ENCODE measurements at places on chromosomes 7 and 10. TPM values are rescaled to one million over a fixed set of nuclear protein-coding genes. Genes with fewer than 3 reads are reported as not detected.

- H3K4me3 ChIP-seq = no peak overlapping the region
- peaks cover 35% of the 10 kb centered on the region for H3K27me3 ChIP-seq
- peak overlapping the region; percentile 23 for H3K27ac ChIP-seq
- H3K36me3 ChIP-seq = no peaks in the 10 kb centered on the region
- DNase-seq = peak; percentile 81
- H3K4me1 ChIP-seq = peaks cover 9% of the 10 kb centered on the region
These were observed 359.1 kb downstream of the CRPPA start for GRCh38 chr7:16062269-16062668.

- H3K4me1 ChIP-seq = no peaks in the 10 kb centered on the region
- no peak for DNase-seq
- no peak overlapping the region for H3K4me3 ChIP-seq
- H3K27ac ChIP-seq = no peak overlapping the region
- H3K27me3 ChIP-seq = no peaks in the 10 kb centered on the region
These were observed 221.9 kb upstream of the SEMA3C start for GRCh38 chr7:81140775-81141174.

GRCh38 chr7:139683137-139683921, 94.5 kb downstream of the HIPK2 start:
- H3K36me3 ChIP-seq = no peaks in the 10 kb centered on the region
- no peaks in the 10 kb centered on the region for H3K27me3 ChIP-seq
- peak overlapping the region; percentile 99 for H3K27ac ChIP-seq

DNA sequence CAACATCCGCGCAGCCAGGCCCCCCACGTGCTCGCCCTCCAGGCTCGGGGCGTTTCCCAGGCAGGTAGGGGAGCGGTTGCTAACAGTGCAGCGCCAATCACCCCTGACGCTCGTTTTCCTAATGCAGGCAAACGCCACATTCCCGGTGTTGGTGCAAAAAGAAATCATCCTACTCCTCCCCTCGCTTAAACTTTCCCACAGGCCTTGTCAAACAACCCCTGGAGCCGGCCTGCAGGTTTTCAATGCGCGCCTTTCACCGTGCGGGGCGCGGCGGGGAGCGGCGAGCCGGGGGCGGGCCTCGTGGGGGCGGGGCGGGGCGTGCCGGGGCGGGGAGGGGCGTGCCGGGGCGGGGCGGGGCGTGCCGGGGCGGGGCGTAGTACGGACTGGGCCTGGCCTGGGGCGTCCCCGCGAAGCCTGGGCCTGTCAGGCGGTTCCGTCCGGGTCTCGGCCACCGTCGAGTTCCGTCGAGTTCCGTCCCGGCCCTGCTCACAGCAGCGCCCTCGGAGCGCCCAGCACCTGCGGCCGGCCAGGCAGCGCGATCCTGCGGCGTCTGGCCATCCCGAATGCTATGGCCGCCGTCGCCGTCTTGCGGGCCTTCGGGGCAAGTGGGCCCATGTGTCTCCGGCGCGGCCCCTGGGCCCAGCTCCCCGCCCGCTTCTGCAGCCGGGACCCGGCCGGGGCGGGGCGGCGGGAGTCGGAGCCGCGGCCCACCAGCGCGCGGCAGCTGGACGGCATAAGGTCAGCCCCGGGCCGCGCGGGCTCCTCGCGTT, at the start of gene ECHDC3:
Gene ECHDC3, plus strand, starts transcription at position 374 of the 770 bp plus-strand sequence. Its CDS starts 195 bp downstream, at position 569.
- peaks cover 3% of the 10 kb centered on the region for H3K4me1 ChIP-seq
- peak within 1 kb of the TSS; percentile 57 for H3K4me3 ChIP-seq
- no peaks in the 10 kb centered on the region for H3K36me3 ChIP-seq

Gene DEPP1
- 8.0 TPM for total RNA-seq

DNA sequence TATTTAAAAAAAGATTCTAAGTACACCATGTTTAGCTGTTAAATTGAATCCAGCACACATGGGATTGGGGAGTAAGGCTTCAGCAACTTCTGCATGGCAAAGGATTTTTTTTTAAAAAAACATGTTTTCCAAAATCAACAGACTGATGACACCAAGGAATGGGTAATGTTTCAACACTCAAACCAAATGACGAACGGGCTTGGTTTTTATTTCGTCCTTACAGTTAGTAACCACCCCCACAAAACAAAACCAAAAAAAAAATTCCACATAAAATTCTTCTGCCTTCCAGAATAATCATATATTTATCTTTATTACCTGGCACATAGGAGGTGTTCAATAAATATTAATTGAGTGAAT, 45.7 kb downstream of the ICA1 start:
- DNase-seq = no peak
- H3K4me1 ChIP-seq = no peaks in the 10 kb centered on the region
- no peak overlapping the region for H3K27ac ChIP-seq
- H3K27me3 ChIP-seq = no peaks in the 10 kb centered on the region
- H3K4me3 ChIP-seq = no peak overlapping the region
- no peaks in the 10 kb centered on the region for H3K36me3 ChIP-seq

DNA sequence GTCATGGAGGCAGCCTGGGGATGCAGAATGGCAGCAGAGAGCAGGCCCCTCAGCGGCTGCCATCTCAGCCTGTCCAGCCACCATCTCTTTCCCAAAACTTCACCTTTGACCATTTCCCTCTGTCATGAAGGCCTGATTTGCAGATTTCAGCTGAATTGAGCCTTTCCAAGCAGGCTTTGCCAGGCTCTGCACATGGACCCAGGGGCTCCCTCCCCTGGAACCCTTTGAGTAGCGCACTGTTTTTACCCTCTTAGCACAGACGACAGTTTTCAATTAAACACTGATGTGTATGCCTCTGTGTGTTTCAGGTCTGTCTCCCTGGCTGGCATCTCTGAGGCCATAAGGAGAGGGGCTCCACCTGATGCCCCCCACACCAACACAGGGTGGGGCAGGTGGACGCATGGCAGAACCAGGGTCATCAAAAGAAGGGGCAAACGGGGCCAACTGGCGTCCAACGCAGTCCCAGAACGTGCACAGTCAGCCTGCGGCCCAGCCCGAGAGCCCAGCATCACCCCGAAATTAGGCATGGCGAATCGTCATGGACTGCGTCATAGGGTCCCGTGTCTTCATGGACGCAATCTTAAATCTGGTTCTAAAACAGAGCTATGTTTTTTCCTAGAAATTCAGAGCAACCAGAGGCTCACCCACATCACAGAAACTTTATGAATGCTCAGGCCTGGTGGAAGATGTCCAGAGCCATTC, 185.0 kb upstream of the TCERG1L start:
- no peak overlapping the region for H3K4me3 ChIP-seq
- no peaks in the 10 kb centered on the region for H3K27me3 ChIP-seq
- H3K27ac ChIP-seq = no peak overlapping the region
- no peak for DNase-seq
- H3K4me1 ChIP-seq = no peaks in the 10 kb centered on the region

DNA sequence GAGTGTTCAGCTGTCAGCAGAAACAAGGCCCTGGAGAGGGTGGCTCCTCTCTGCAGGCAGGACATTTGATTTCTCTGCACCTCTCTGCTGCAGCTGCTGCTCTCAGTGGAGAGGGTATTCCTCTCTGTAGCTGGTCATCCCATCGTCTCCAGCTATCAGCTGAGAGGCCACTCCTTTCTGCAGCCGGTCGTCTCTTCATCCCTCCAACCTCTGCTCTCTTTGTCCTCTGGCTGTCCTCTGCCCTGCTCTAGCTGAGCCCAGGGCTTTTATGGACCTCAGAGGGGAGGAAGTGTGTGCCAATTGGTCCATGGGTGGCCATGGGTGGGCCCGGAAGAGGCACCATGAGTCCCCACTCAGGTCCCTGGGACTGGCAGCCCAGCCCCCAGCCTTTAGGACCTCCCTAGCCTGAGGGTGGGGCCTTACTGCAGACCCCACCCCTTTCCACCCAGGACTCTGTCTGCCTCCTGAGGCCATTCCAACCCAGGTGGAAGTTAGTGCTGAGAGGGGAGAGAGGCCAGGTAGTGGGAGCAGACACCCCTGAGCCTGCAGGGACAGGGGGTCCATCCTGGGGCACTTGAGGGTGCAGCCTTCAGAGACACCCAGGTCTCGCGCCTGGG, 26.2 kb upstream of the CDCA7L start:
- H3K4me1 ChIP-seq = no peaks in the 10 kb centered on the region
- no peaks in the 10 kb centered on the region for H3K27me3 ChIP-seq
- H3K27ac ChIP-seq = no peak overlapping the region
- no peaks in the 10 kb centered on the region for H3K36me3 ChIP-seq

GRCh38 chr7:92260248-92260781, 14.5 kb downstream of the ANKIB1 start:
- no peaks in the 10 kb centered on the region for H3K36me3 ChIP-seq
- H3K4me1 ChIP-seq = peaks cover 18% of the 10 kb centered on the region
- H3K27me3 ChIP-seq = no peaks in the 10 kb centered on the region
- peak overlapping the region; percentile 9 for H3K27ac ChIP-seq
- peak; percentile 45 for DNase-seq

GRCh38 chr10:113003052-113003451, 53.0 kb downstream of the TCF7L2 start:
- no peaks in the 10 kb centered on the region for H3K27me3 ChIP-seq
- no peak overlapping the region for H3K4me3 ChIP-seq
- no peaks in the 10 kb centered on the region for H3K36me3 ChIP-seq
- no peak overlapping the region for H3K27ac ChIP-seq
- DNase-seq = no peak

Data from astrocyte (in vitro differentiated cells and primary cell).